Small intestine (tissue), 16 donors: ENCODE measurements at places on chromosomes 4 and X.

GRCh38 chr4:61468024-61468720 is 268.0 kb downstream of the ADGRL3 start:
- no peak for DNase-seq

GRCh38 chrX:103211012-103211715 is 3.7 kb upstream of the BEX4 start:
- DNase-seq: peak; percentile 44

GRCh38 chr4:99091216-99091575 is 2.6 kb upstream of the ADH5 start:
- no peak for DNase-seq

DNA sequence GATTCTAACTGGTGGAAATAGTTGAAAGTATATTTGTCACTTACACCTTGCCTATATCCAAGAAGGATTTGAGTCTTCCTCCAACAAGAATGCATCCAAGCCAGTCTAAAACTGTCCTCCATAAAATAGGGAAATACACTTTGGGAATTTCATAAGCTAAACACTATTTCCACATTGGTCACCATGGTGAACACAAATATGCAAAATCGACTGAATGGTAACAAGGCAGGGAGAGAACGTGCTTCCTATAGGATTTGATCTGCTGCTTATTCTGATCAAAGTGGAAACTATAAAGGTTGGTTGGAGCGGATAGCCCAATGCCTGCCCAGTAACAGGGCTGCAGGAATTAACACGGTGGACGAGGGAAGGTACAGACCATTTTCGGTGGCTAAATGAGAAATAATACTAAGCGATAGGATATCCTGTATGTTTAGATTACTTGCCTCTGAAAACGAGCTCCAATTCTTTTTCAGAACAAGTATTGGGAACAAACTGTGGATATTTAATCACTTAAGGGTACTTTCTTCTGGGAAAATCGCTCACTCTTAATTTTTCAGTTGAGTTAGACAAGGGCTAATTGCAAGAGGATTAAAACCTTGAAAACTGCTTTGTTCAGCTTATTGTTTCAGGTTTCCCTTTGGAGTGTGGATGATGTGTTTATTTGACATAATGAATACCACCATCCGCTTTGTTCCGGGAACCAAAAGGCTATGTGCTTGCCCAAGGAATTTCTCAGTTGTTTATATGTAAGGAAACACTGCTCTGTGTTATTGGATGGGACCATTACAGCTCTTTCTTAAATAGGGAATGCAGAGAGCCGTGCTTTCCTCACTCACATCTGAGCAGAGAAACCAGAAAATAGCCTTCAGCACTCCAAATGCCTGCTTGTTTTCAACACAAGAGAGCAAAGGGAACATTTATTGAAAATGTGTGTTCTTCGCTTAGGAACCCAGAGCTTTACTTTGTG is 194.4 kb downstream of the CBR4 start:
- no peak for DNase-seq

GRCh38 chrX:42869659-42870476 is 91.9 kb upstream of the PPP1R2C start:
- no peak for DNase-seq

- no peak for DNase-seq
Observed at GRCh38 chr4:124953061-124953460, 240.5 kb upstream of the ANKRD50 start.
